ENCODE measurements at places on chromosomes 16 and 17.
A peak's percentile ranks its signal among the peaks of the same experiment; 100 is the strongest.

- DNase-seq: no peak
These were observed 384.6 kb downstream of the CNTNAP4 start for GRCh38 chr16:76661691-76662235.

DNA sequence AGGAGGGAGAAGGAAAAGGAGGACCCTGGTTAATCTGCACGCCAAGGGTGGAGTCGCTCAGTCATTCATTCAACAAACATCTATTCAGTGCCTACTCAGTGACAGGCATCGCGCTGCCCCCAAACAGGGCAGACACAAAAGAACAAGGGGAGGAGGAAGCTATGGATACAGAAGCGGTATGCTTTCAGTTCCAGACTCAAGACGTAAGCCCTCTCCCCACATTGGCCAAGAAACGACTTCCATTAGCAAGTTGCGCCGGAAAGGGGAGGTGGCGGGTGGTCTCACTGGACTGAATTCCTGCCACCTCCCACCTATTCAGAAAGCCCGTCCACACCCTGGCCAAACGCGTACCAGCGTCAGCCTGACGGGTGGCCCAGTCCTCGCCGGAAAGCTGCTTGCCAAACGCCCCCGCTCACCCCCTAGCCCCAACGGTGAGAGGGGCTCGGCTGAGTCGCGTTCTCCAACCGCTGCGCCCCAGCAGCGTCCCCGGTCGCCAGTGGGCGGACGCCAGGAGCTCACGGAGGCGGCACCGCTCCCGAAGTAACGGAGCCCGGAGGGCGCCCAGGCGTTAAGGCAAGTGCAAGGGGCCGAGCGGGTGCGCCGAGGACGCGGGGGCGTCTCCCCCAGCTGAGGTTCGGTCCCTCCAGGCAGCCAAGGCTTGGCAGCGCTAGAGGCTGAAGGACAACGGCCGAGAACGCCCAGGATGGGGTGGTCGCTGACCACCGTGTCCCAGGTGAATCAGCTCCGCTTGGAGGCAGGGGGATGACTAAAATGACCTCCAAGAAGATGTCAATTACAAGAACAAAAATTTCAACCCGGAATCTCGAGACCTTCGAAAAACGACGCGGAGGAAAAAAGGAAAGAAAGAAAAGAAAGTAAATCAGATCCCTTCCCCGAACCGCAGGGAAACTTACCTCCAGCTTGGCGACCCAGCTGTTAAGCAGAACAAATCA, 470.7 kb downstream of the SOX9 start:
- DNase-seq: peak; percentile 55

DNA sequence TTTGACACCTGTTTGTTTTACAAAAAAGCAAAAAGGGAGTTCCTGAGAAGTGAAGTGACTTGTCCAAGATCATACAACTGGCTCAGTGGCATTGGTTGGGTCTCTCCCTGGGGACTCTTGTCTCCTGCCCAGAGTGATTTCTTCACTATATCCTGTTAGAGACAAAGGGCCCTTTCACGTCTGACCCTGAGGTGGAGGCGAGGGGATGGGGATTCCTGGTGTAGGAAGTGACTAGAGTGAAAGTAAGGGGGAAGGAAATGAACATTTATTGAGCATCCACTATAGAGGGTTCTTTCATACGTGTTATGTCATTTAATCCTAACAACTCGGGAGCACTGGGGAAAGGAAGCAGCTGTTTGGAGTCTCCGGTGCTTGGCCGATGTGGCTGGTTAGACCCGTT, 9.0 kb downstream of the ITGB3 start:
- DNase-seq: no peak

GRCh38 chr17:46814446-46814845, 4.0 kb downstream of the WNT3 start:
- DNase-seq: no peak

- no peak for DNase-seq
These were observed 23.6 kb downstream of the SEZ6 start for GRCh38 chr17:28982131-28982793.

DNA sequence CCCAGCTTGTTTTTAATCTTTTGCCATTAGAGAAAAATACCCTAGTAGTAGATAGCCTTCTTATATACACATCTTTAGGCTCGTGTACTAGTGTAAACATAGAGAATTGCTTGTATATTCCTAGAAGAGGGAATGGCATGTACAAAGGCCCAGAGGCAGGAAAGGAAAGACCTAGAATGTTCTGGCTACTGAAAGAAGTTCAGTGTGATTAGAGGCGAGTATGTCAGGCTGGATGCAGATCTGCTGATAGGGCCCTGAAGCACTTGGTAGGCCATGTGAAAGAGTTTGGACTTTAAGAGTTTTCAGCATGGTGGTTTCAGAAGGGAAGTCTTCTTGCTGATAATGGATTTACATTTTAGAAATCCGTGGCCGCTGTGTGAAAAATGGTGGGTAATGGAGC, 17.4 kb downstream of the CTCF start:
- DNase-seq: no peak

GRCh38 chr17:74390680-74391653, 23.7 kb downstream of the GPR142 start:
- DNase-seq: no peak

GRCh38 chr17:2068519-2069051, 13.7 kb downstream of the HIC1 start:
- DNase-seq: no peak

- DNase-seq: no peak
These were observed 92.4 kb upstream of the HS3ST2 start for GRCh38 chr16:22721511-22722100.

GRCh38 chr16:81238296-81239011, at the start of gene BCO1:
BCO1 (plus strand) TSS chr16:81238689; CDS start chr16:81238909, 220 bp downstream.
- peak; percentile 88 for DNase-seq

- no peak for DNase-seq
These were observed 11.8 kb upstream of the ITGAE start for GRCh38 chr17:3812771-3813170.

DNA sequence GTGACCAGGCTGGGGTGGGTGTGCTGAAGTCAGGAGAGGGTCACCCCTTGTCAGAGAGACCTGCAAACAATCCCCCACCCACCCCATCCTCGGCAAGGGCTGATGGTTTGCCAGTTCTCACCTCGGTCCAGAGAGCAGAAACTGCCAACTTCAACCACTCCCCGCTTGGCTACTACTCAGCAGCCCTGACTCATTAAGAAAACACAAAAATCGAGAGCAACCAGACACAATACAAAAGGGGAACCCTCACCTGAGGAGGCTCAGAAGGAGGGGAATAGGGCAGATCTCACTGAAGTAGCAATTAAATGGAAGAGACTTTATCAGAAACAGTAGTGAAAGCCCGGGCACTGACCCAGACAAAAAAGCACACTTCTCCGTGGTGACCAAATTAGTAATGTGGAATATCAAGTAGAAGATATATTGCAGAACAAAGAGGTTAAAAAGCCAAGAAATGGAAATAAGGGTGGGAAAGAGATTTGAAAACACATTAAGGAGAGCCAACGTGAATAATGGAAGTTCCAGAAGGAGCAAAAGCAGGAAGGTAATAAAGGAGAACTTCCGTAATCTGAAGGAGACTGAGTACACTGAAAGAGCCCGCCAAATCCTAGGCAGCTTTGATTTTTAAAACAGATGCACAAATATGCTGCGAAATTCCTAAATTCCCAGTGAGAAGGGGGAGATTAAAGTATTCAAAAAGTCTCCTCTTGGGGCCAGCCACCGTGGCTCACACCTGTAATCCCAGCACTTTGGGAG, 23.6 kb downstream of the CENPV start:
- peak; percentile 83 for DNase-seq

- DNase-seq: no peak
These were observed 328 bp upstream of the DRC7 start for GRCh38 chr16:57694231-57694724.

DNA sequence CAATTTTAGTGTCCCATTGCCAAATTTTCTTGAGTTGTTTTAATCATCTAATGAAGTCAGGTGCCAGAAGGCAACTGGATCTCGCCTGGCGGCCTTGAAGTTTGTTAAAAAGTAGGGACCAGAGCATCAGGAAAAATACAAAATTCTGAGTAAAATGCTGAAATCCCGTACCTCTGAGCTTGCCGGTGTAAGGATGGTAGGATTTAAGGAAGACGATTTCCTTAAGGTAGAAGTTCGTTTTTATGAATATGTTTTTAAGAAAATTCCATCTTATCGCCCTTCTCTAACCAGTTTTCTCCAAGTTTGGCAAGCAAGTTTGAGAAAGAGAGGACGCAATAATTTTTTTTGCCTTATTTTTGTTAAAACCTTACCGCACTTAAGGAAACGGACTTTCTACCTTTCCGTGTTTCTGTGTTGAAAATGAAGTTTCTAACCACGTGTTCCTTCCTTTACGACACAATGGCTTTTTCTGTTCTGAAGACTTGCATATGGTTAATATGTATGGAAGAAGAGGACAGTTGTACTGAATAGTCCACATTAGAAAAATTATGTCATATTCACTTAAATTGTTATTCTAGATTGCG, 748 bp downstream of the ATF7IP2 start:
- no peak for DNase-seq

GRCh38 chr17:11492511-11492910, 105.8 kb upstream of the DNAH9 start:
- no peak for DNase-seq

DNA sequence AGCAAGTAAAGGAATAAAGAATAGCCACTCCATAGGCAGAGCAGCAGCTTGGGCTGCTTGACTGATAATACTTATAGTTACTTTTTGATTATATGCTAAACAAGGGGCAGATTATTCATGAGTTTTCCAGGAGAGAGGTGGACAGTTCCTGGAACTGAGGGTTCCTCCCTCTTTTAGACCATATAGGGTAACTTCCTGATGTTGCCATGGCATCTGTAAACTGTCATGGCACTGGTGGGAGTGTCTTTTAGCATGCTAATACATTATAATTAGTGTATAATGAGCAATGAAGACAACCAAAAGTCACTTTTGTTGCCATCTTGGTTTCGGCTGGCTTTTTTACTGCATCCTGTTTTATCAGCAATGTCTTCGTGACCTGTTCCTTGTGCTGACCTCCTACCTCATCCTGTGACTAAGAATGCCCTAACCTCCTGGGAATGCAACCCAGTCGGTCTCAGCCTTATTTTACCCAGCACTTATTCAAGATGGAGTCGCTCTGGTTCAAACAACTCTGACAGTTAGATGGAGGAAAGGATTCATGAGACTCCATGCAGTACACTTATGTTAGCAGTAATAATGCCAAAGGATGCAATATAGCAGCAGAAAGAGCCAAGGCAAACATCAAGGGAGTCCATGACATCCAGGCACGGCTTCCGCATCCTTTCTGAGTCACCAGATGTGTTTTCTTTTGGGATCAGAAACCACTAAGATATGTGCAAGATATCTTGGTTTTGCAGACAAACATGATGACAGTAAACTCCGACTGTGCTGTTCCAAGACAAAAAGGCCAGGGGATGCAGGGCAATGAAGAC, 55.8 kb upstream of the B4GALNT2 start:
- peak; percentile 55 for DNase-seq

DNA sequence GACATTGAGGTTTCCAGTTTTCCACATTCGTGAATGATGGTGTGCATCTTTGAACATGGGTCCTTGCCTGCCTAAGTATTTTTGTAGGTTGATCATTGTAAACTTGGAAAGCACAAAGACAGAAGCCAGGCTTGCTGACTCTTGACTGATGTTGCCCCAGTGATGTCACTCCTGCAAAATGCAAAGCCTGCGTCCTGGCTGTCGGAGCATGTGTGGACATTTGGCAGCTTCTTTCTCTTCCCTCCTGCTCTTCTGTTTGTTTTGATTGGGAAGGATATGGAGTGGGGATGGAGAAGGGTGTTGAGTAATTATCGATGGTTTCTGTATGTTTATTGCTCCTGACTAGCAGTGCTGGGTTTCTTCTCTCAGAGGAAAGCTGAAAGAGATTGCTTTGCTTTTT, 3.2 kb downstream of the NDE1 start:
- DNase-seq: peak; percentile 47

GRCh38 chr17:61833536-61834193, 29.7 kb downstream of the BRIP1 start:
- peak; percentile 76 for DNase-seq

DNA sequence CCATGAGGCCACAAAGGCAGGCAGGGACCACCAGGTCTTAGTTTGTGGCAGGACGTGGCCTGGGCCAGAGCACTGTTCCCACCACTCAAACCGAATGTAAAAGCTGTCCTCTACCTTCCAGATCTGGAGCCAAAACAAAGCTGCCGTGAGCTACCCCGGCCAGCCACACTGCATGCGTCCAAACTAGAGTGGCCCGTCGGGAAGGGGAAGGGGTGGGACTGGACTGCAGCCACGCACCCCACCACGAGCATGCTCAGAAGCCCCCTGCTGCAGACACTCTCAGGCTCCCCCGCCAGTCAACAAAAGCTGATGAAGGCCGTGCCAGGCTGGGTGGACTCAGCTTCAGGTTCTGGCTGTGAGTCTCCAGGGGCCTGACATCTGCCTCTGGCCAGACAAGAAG, 15.2 kb downstream of the SLC13A5 start:
- DNase-seq: no peak

DNA sequence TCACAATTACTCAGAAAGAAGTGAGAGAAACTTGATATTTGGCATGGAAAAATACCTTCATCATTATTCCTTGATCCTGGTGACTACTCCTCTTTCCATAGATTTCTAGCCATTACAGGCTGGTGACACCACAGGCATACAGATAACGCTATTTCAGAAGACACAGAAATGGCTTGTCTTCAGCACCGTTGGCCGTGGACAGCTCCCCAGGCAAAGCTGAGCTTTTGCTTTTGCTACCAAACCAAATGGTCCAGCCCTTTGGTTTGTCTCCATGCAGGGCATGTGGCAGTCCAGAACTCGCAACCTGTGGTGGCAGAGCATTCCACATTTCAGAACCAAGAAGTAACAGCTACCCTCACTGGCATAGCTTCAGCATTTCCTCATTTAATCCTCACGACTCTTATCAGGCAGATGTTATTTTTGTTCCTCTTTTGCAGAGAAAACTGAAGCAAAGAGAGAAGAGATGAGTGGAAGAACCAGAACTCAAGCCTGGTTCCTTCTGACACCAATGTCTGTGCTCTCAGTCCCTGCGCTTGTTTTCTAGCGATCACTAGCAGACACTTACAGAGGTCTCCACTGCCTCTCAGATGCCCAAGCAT, 55.5 kb downstream of the HS3ST4 start:
- DNase-seq: peak; percentile 12

DNA sequence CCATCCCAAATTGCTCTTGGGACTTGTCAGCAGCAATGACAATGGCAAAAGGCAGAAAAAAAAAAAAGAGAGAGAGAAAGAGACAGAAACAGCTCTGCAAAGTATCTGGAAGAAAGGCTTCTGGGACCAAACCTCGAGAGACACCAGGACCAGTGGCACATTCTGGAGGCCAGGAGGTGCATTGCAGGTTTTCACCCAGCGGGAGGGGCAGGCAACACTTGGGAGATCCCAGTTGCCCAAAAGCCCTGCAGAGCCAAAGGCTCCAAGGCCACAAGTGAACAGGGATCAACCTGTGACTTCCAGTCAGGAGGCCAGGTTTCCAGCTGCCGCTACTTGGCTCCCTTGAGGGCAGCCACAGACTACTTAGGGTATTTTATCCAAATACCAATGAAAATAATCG, 110.8 kb upstream of the CDH5 start:
- DNase-seq: no peak

- DNase-seq: no peak
These were observed 32.8 kb upstream of the RASD1 start for GRCh38 chr17:17528696-17529652.

DNA sequence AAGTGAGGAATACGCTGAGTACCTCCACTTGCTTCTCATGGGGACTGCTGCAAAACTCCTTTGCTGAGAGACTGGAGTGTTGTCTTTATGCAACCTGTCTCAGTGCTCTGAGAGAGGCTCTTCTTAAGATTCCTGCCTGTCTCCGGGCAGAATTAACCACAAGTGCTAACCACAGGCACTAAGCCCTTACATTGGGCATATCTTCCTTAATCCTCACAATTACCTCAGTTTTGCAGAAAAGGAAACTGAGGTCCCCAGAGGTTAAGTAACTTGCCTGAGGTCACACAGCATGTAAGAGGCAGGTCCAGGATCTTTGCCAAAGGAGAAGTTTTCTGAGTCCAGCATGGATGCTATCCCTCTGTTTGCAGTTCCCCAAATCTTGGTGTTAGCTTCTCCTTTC, 86.0 kb downstream of the GP2 start:
- DNase-seq: no peak
